ENCODE measurements at places on chromosomes 3 and 15. TPM values are rescaled to one million over a fixed set of nuclear protein-coding genes. Genes with fewer than 3 reads are reported as not detected.

Gene TRIP4
- total RNA-seq, result 19.8 TPM

Gene CCR3
- not detected for total RNA-seq

- DNase-seq, result no peak
These were observed 60.8 kb upstream of the ANKRD34C start for GRCh38 chr15:79221696-79222095.

DNA sequence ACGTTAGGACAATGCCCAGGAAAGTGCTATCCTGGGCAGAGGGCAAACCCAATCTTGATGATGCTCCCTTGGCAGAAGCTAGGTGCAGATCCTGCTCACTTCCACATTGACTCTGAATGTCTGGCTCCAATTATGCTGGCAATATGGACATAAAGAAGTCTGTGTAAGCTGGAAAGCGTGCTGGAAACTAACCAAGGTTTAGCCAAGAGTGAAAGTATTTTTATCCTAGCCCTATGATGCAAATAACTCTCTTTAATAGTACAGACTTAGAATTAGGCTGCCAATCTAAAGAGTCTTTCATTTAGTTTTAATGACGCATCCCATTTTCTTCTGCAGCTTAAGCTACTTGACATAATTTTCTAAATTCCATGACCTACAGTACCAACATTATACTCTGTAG is 571.8 kb downstream of the TUSC7 start:
- DNase-seq, result no peak

GRCh38 chr3:111373861-111374260 is 168.1 kb upstream of the CD96 start:
- DNase-seq, result no peak

GRCh38 chr3:15241341-15241740 is 35.3 kb downstream of the CAPN7 start:
- peak; percentile 41 for DNase-seq

GRCh38 chr15:76258460-76258859 is 52.8 kb downstream of the ETFA start:
- no peak for DNase-seq

GRCh38 chr3:77040216-77040615 is 317 bp downstream of the ROBO2 start:
- DNase-seq, result no peak

Gene CPNE9
- not detected for total RNA-seq

Gene GOLGA6L7
- total RNA-seq, result not detected

Gene RBPMS2
- total RNA-seq, result 0.70 TPM

DNA sequence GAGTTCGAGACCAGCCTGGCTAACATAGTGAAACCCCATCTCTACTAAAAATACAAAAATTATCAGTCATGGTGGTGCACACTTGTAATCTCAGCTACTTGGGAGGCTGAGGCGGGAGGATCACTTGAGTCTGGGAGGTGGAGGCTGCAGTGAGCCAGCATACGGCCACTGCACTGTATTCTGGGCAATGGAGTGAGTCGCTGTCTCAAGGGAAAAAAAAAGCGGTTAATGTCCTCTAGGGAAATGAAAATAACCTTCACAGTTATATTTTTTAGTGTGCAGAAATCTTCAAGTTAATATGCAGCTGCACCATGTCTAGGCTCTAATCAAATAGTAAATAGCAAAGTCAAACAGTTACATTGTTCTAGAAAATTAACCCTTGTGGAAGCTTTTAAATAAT is 14.8 kb downstream of the CEP19 start:
- no peak for DNase-seq

DNA sequence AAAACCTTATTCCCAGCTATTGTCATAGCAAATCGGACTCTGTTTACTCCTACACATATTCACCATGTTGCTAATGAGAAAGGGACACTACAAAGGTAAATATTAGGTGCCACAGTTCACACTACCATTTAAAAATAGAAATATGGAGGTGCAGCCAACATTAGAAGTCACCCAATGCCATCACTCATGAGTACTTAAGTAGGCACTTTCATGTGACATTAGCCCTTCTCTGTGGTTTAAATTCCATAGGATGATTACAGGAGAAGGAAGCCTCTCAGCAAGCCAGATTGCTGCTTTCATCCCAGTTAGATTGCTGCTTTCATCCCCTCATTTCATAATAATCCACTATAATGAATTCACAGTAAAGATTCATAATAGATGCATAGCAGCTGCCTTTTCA is 376.8 kb upstream of the ALCAM start:
- no peak for DNase-seq

- no peak for DNase-seq
These were observed 26.3 kb upstream of the GALNT15 start for GRCh38 chr3:16148213-16148612.

Gene BAHD1
- 41.0 TPM for total RNA-seq

Gene ARHGEF26
- total RNA-seq, result 55.2 TPM

- no peak for DNase-seq
These were observed 54.6 kb upstream of the PCSK6 start for GRCh38 chr15:101543926-101544612.

DNA sequence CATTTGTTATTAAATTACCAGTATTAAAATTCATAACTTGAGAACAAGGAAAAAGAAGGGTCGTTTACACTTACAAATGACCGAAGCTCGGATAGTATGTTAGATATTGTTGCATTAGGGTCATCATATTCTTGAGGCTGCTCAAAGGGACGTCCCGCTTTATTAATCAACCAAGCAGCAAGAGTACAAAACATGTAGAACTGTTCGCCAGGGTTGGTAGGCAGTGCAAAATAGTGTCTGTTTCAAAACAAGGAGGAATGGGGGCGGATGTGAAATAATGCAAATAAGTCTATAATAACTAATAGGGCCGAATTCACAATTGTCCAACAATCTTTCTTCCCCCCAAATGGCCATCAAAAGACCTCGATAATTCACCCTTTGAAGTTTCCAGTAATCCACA is 2.9 kb downstream of the IFT57 start:
- DNase-seq, result peak; percentile 57

GRCh38 chr3:112847692-112848091 is 1.0 kb upstream of the CD200R1L start:
- DNase-seq, result peak; percentile 75

DNA sequence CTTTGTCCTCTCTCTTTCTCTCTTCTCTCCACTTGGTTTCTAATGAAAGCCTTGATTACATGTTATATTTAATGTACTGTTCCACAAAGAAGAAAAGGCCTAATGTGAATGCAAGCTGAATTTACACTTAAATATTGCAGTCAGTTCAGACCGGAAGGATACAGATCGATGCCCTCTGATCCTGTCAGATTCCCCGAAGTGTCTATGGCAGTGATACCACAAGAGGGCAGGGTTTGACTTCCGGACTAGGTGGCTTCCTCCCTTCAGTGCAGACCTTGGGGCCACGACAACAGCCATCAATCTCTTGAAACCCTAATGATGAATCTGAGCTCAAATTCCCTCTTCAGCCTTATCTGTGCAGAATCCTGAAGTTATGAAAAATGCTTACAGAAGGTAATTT is 29.5 kb downstream of the AGTR1 start:
- no peak for DNase-seq

Gene HHLA2
- total RNA-seq, result 158 TPM

GRCh38 chr3:57275393-57275792 is 17.1 kb downstream of the ASB14 start:
- DNase-seq, result no peak

Gene ANKRD34C
- not detected for total RNA-seq

- no peak for DNase-seq
These were observed 128.8 kb downstream of the SV2B start for GRCh38 chr15:91228890-91229289.

Data from Peyer's patch (tissue), 4 donors.